ENCODE measurements at places on chromosomes 16 and 17.

DNA sequence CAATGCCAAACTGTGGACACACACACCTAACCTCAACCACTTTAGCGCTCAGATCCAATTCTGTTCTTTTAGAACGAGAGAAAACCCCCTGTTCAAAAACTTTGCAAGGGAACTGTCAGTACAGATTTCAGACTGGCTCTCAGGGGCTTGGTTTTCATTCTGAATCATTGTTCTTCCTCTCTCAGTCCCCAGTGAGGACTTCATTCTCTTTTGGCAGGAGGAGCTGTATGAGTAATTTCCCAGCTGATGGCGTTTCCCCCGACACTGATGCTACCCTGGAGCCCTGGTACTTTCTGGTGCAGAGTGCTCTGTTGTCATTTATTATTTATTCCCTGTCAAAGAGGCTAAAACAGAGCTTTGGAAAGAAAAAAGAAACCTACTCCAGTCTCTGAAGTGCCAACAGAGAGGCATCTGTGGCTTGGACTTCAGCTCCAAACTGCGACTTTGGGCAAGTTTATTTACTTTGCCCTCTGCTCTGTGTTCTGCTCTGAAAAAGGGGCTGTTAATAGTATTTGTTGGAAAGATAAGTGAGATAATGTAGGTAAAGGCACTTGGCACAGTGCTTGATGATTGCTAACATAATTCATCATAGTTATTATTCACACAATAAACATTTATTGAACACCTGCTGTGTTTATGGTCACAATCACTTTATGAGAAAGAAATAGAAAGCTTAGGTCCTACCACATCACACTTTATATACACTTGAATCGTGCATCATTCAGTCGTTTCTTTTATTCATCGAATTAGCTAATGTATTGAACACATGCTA lies 28.3 kb downstream of the ETV4 start:
- no peak for DNase-seq

- no peak for DNase-seq
These were observed 16.5 kb downstream of the LITAF start for GRCh38 chr16:11570258-11570657.

GRCh38 chr17:79874329-79874981 lies 35.2 kb upstream of the CBX4 start:
- DNase-seq = no peak

- no peak for DNase-seq
These were observed 15.2 kb downstream of the MED24 start for GRCh38 chr17:40038882-40039513.

DNA sequence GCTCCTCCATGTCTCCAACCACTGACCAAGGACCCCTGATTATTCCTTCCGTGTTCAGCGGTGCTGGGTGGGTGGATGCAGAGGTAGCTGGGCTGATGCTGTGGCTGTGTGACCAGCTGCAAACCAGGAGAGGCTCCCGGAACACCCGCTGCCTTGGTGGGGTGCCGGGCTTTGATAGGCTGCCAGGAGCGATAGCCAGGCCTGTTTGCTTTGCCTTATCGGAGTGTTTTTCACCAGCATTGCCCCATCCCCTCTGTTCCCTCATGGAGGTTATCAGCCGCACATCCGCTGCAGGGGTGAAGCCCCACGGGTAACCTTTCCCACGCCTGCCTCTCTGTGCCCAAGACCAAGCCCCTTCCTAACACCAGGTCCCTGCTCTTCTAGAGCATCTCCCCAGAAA lies 354.3 kb downstream of the C16orf95 start:
- DNase-seq = no peak

DNA sequence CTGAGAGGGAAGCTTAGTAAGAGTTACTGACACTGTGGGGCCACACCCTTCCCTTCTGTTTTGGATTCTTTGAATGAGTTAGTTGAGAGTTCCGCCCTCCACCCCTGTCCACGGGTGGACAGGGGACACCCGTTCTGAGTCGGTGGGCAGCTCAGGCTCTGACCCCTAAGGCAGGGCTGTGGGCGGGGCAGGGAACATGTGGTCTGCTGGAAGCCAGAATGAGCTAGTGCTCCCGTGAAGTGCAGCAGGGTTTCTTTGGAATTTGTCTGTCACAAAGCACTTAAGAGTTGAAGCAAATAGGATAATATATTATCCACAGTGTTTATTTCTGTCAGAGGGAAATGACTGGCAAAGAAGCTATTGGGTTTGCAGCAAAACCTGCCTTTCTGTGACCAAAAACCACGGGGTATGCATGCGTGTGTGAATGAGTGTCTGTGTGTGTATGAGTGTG lies 90.1 kb downstream of the CLEC16A start:
- DNase-seq = no peak

DNA sequence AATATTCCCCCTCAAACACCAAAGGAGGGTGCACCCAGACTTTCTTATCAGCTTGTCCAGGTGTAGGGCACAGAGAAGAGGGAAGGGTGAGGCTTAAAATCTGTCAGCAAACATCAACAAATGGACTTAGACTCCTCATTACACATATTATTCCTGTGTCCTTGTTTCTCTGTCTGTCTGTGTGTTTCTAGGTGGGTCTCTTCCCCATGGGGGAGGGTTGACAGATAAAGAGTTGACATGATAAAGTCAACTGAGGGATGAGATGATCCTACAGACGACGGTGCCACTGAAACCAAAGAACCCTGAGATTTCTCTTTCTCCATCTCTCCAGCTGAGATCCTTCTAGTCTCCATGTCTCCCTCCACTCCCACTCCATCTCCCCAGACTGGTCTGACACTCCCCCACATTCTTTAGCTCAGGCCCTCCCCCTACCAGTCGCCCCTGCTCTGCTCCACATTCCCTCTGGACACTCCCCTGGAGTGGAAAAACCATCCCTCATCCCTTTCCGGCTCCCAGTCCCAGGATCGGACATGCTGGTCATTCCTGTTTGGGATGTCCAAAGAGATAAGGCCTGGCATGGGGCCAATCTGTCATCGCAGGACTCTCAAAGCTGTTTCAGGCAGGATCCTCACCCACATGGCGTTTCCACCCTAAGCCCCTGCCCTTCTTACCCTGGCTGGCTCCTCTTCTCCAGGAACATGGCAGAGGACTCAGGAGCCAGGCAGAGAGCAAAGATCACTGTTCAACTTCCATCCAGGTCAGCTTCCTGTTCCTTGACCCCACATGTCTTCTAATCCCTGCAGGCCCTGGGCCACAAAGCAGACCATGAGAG lies 2.9 kb upstream of the ITGA3 start:
- DNase-seq = no peak

GRCh38 chr16:64809876-64810629 lies 311.8 kb downstream of the CDH11 start:
- no peak for DNase-seq
